ENCODE measurements at places on chromosomes 7 and 10.

GRCh38 chr10:15106352-15107013 is 9.3 kb downstream of the RPP38 start:
- no peak for DNase-seq

GRCh38 chr7:100430493-100431285 is 1.1 kb downstream of the MEPCE start:
- DNase-seq = no peak

- no peak for DNase-seq
Measured at GRCh38 chr10:102644066-102644645, at the start of gene TRIM8. TRIM8 (plus strand) TSS chr10:102644479; CDS start chr10:102644618, 139 bp downstream.

- no peak for DNase-seq
Measured at GRCh38 chr7:104621321-104621720, 292.9 kb downstream of the LHFPL3 start.

DNA sequence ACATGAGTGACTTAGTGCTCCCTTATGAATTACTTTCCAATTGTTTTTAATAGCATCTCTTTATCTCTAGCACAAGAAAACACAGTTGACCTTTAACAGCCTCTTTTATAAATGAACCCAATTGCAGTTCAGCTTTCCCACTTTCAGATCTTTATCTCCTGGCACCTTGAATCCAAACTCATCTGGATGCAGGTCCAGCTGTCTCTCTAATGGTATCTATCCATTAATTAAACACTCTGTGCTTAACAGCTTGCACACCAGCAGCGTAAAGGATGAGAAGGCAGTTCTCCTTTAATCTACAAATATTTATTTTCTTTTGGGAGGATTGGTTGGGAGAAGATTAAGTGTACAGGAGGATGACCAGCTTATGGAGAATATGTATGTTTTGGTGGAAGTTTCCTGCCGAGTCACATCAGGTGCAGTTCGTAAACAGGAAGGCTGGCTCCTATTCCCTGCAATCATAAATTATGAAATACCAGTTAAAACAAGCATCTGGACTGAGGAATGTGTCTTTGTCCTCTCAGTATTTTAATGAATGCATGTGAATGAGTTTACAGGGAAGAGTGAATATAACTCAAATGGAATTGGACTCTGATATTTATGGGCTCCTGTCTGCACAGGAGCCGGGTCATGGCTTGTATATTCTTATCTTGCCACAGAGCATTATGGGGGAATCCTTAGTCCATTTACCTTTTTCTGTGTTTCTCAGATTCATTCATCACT is 232.7 kb downstream of the PHF14 start:
- no peak for DNase-seq

DNA sequence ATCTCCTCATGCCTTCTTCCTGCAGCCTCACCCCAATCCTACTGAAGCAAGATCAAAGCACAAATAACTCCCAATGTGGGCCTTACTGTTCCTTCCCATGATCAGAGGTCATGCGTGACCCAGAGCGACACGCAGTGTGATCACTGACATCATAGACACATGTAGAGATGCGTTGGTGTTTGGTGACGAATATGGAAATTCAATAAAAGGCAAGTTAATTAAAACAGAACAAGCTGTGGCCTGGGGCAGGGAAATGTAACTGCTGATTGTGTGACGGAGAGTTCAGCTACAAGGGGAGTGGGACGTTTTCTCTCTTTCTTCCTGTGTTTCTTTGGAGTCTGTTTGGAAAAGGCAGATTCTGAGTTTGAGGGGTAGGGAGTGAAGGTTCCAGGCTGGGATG is 34.8 kb upstream of the CARD11 start:
- DNase-seq = no peak

GRCh38 chr7:119007236-119007635 is 782.7 kb downstream of the ANKRD7 start:
- no peak for DNase-seq

- no peak for DNase-seq
Measured at GRCh38 chr7:23254051-23254681, 7.6 kb downstream of the GPNMB start.

DNA sequence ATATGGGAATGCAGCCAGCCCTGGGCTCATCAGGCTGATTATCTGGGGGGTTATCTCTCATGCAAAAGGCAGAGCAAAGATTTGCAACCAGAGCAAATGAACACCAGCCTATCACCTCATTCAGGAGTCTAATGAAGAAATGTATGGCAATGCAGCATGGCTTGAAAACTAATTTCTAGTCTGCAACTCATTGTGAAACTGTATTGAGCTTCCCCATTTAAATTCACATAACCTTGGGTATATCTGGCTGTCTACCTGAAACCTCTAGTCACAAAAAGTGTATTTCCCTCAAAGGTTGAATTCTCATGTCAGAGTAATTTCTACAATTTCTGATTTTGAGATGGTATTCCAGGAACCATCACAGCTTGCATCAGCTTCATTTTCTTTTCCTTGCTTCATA is 240.0 kb downstream of the SDHAF3 start:
- DNase-seq = no peak

- DNase-seq = no peak
Measured at GRCh38 chr10:123901621-123902020, 10.0 kb upstream of the CPXM2 start.

GRCh38 chr7:120054376-120055100 is 218.4 kb upstream of the KCND2 start:
- DNase-seq = no peak

DNA sequence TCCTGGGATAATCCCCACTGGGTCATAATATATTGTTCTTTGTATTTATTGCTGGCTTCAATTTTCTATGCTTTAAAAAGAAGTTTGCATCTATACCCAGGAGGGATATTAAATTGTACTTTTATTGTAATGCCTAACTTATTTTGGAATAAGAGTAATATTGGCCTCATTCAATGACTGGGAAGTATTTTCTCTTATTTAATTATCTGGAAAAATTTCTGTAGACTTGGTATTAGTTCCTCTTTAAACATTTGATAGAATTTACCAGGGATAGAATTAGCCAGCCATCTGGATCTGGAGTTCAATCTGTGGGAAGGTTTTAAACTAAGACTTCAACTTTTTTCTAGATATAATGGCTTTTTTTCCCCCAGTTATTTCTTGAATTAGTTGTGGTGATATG is 115.2 kb upstream of the ZNF32 start:
- DNase-seq = no peak

DNA sequence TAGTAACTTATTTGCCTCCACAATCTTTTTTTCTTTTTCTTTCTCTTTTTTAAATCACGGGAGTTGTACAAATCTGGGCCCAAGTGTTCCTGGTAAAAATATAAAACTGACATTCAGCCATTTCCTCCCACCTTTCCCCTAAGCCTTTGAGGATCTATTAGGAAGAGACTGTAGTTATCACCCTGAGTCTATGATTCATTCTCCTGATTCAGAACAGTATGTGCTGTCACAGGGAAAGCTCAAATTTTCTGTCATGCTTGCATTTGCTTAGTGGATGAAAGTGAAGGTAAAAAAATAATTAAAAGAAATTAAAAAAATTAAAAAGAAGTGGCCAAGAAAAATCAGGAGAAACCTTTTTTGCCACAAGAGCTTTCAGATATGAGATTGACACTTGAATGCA is 71.7 kb downstream of the KIF20B start:
- no peak for DNase-seq

DNA sequence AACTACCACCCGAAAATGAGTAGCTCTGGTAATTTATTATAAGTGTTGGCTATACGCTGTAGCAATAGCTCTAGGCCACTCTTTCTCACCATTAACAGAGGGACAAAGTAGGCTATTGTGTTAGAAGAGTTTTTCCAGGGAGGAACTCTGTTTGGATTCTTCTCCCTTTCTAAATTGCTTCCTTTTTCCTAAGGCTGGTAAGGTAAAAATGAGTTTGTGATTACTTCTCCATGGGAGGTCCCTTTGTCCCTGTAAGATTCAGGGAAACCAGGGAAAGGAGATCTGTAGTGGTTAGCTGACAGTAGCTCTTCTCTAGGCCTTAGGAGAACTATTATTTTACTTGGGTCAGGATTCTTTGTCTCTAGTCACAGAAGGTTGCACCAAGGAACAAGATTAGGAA is 23.2 kb upstream of the SEMA3E start:
- no peak for DNase-seq
